ENCODE measurements at places on chromosomes 4 and X. TPM values are rescaled to one million over a fixed set of nuclear protein-coding genes. Genes with fewer than 3 reads are reported as not detected.

The DCTD gene
- total RNA-seq = 72.6 TPM

GRCh38 chrX:15750611-15751154 is 12.6 kb downstream of the CA5B start:
- DNase-seq = no peak

The SPINK2 gene
- 0.92 TPM for total RNA-seq

DNA sequence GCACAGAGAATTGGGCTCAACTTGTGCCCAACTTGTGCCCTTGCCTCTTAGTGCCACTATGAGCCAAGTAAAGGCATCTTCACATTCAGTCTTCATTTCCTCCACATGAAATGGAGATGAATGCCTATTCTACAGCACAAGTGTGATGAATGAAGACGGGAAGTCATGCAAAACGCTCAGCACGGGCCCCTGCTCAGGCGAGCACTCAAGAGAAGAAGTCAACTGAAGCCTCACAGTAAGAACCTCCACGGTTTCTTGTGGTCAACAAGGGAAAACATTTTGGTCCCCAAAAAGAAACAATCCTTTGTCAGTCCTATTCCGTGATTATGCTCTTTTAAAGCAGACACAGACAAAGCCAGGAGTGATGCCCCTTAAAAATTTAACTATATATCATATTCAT is 87.0 kb downstream of the IRF2 start:
- no peak for DNase-seq

The RTL3 gene
- total RNA-seq = not detected

GRCh38 chr4:73679836-73680235 is 59.6 kb upstream of the RASSF6 start:
- no peak for DNase-seq

- DNase-seq = no peak
Measured at GRCh38 chr4:99927566-99927965, 18.9 kb downstream of the DNAJB14 start.

The IDUA gene
- 8.5 TPM for total RNA-seq

DNA sequence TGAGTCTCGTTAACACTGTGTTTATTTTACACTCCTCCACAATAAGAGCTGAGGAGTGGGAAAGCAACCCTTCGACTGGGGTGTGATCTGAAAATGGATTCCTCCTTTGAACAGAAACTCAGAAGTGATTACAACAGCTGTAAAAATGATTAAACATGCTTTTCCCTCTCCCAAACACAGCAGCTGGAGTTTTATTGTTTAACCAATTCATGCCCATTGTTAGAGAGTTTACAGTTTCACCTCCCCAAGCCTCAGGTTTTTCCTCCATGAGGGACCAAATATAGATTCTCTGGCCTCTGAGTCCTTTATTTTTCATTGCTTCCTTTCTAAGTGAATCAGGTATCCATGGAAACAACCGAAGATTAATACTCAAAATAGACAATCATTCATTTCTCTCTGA is 263.0 kb upstream of the TAPT1 start:
- DNase-seq = no peak

DNA sequence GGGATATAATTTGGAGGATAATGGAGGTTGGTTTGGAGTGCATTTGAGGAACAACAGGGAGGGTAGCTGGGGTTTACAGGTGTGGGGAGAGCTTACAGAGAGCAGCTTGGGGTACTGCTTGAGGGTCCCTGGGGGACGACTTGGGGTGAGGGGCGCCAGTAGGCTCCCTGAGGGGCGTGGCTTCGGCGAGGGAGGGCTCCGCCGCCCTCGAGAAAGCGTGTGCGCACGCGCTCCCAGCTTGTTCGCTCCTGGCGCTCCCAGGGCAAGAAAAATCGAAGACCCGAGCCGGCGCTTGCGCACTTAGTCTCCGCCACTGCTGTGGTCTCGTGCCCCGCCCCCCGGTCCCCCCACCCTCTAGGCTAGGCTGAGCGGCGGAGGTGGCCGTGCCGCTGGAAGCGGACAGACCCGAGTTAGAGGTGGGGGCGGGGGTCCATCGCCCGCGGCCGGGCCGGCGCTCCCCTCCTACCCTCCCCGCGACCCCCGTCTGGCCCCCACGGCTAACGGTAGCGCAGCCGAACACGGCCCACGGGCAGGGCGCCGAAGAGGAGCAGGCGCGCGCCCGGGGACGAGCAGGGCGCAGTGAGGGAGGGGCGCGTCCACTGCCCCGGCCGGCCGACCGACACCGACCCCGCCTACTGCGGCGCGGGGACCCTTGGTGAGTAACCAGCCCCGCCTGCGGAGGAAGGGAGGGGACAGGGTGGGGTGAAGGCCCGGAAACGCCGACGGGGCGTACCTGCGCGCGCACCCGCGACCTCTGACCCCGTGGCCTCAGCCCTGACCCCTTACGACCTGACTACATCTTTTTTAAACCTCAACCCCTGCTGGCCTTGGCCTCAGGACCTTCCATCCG is 5.4 kb upstream of the CCDC120 start:
- DNase-seq = peak; percentile 78

GRCh38 chr4:102143433-102143832 is 201.8 kb downstream of the SLC39A8 start:
- DNase-seq = no peak

DNA sequence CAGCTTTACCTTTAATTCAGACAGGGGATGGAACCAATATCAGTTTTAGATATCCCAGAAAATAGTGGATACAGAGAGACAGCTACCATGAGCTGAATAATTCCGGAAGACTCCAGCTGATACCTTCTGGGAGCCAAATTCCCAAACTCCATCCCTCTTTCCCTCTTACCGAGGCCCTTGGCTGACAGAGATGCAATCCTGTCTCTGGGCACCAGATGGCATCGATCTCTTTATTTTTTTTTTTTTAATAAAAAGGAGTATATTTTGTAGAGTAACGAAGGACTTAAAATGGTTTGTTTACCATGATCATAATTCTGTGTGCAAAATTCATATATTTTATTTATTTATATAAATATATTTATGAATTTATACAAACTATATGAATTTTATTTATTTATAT is 31.0 kb downstream of the RAB40A start:
- DNase-seq = no peak

DNA sequence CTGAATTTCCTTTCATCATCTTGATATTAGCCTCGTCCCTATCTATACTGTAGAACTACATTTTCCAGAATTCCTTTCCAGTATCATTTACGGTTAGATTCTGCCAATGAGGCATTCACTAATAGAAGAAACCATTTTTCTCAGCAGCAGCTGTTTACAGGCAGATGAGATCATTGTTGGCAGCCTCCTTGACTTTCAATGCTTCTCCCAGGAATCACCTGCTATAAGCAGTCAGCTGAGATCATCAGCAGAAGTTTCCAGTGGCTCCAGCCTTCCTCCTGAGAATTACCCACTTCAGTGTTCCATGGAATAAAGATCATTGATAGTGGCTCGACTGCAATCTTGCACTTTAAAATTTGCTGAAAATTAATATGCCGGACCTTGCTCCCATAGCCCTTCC is 157.3 kb upstream of the TET2 start:
- DNase-seq = no peak

GRCh38 chrX:69627744-69628143 is 11.8 kb downstream of the EDA start:
- DNase-seq = no peak

DNA sequence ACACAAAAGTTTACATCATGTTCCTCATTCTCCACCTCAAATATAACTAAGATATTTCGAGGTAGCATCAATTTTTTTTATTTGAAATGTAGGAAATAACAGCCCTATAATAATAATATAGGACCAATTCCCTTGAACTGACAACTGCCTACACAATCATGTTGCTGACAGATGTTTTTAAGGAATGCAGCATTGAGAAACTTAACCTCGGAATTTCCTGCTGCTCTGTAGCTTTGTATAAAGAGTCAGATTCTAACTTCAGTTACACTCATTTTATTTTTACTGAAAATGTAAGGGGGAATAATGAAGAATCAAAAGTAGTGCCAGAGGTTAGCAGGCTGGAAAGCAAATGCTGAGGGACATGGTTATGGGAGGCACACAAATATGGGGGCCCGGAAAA is 235.8 kb downstream of the RBMX2 start:
- DNase-seq = no peak

GRCh38 chr4:112138538-112138937 is 6.7 kb upstream of the FAM241A start:
- DNase-seq = no peak

- no peak for DNase-seq
Measured at GRCh38 chrX:49878128-49878833, 1.0 kb upstream of the USP27X start.

DNA sequence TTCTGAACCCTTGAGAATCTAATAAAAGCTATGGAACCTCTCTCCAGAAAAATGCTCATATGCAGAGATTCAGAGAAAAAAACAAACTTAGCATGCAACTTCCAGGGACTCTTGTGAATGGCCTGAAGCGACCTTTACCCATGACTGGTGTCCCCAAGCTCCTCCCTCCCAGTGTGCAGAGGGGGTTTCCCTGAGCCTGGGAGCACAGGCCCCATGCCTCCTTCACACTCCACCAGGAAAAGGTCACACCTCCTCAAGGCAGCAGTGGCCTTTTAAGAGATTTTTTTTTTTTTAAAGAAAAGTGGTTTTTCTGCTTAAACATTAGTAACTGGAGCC is 13.3 kb upstream of the UBA6 start:
- no peak for DNase-seq

- no peak for DNase-seq
Measured at GRCh38 chr4:140789759-140790158, 33.6 kb upstream of the TBC1D9 start.

The DCAF4L1 gene
- 0.09 TPM for total RNA-seq

DNA sequence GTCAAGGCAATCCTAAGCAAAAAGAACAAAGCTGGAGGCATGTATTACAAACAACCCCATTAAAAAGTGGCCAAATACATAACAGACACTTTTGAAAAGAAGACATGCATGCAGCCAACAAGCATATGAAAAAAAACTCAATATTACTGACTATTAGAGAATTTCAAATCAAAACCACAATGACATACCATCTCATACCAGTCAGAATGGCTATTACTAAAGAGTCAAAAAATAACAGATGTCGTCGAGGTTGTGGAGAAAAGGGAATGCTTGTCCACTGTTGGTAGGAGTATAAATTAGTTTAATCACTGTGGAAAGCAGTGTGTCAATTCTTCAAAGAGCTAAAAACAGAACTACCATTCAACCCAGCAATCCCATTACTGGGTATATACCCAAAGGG is 604.6 kb upstream of the GRIA3 start:
- DNase-seq = no peak

DNA sequence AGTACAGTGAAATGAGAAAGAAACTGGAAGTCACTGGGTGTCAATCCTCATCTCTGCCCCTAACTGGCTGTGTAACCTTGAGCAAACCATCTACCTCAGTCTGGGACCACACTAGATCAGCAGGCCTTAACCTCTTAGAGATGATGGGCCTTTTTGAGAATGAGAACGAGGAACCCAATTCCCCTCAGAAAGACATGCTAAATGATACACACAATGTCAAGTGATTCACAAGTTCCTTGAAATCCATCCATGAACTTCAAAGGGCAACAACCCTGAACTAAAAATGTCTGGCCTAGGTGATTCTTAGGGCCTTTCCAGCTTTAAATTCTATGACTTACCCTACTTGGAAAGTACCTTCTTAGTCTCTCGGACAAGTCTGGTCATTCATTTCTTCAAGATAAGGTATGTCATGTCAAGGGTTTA is 47.4 kb downstream of the ACSL4 start:
- DNase-seq = no peak

GRCh38 chr4:148116264-148116663 is 325.9 kb downstream of the NR3C2 start:
- DNase-seq = no peak

DNA sequence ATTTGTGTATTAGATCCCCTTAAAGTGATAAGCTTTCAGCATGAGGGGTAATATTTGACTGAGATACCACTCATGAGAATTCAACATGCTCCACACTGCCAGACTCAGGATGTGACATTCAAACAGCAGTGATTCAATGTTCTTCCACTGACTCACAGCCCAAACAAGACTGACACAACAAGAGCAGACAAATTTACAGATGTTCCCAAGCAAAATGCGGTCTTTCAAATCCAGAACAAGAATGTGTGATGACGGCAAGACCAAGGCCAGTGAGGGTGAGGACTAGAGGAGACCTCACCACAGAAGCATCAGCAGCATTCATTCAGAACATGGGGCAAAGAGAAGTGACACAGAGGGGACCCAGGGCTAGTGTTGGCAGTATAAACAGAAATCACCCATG is 99.3 kb upstream of the GRIA3 start:
- DNase-seq = no peak

DNA sequence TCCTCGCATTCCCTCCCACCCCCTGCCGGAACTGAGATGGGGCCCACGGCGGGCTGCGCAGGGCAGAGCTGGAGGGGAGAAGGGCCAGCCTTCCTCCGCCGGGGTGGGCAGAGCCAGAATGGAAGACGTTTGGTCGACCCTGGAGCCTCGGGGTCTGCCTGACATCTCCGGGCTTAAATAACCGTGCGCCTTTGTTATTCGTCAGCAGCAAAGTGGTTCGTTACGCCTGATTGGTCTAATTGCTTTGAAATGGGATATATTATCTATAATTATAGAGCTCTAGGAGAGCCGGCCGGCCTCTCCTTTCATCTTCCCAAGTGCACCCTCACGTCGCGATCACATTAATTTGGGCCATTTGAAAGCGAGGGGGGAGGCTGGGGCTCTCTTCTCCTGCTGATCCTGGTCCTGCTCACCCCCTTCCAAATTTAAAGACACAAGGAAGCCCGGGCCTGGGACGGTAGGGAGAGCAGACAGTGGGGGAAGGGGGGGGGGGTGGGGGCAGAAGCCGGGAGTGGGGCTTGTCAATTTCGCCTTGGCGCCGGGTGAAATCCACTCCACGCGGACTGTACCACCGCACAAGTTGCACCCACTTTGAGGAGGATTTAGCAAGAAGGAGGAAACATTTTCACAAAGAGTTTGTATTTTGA is 4.7 kb upstream of the MSX1 start:
- peak; percentile 8 for DNase-seq

- DNase-seq = no peak
Measured at GRCh38 chr4:42331914-42332368, 65.3 kb upstream of the SHISA3 start.

The PHOX2B gene
- not detected for total RNA-seq

All from WTC11 (cell line).